ENCODE measurements at places on chromosomes 13 and 19. TPM values are rescaled to one million over a fixed set of nuclear protein-coding genes. Genes with fewer than 3 reads are reported as not detected.

Gene TMIGD2
- total RNA-seq = 17.6 TPM

Gene WDFY2
- total RNA-seq = 21.4 TPM

Gene PSG11
- total RNA-seq = not detected

Gene ZNF442
- 0.52 TPM for total RNA-seq

Gene POLR2I
- total RNA-seq = 29.2 TPM

Gene HCN2
- 2.1 TPM for total RNA-seq

Gene PRR22
- total RNA-seq = 3.1 TPM

Gene TEKTIP1
- 6.0 TPM for total RNA-seq

Gene CEBPG
- total RNA-seq = 15.5 TPM

Gene RFXAP
- 5.8 TPM for total RNA-seq

Gene HS6ST3
- not detected for total RNA-seq

Gene HSD17B14
- 0.93 TPM for total RNA-seq

Gene RASAL3
- 92.8 TPM for total RNA-seq

Gene TINCR
- 0.74 TPM for total RNA-seq

Gene KIR2DL3
- total RNA-seq = not detected

Gene OR7C1
- total RNA-seq = not detected

Gene PPM1N
- 3.3 TPM for total RNA-seq

DNA sequence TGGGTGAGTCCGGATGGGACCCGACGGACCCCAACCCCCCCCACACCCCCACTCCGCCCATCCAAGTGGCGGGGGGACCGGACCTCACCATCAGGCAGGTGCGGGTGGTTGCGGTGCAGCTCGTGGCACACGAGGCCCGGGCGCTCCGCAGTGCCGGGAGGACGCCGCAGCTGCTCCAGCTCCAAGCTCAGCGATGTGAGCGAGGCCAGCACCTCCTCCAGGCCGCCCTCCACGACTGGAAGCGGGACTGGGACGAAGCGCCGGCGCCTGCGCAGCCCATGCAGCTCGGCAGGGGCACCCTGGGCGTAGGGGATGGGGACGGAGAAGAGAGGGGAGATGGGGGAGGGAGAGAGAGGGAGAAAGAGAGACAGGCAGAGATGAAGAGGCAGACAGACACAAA, 30.1 kb upstream of the OLFM2 start:
- no peak for DNase-seq

- no peak for DNase-seq
These were observed 3.9 kb downstream of the SUPT5H start for GRCh38 chr19:39449116-39449797.

- DNase-seq = no peak
These were observed 37.1 kb upstream of the LSM14A start for GRCh38 chr19:34135054-34135800.

GRCh38 chr19:52941941-52942385, 18.7 kb upstream of the ZNF888 start:
- DNase-seq = no peak

- DNase-seq = no peak
These were observed 555 bp downstream of the SAMD4B start for GRCh38 chr19:39342647-39343305.

- no peak for DNase-seq
These were observed 126.8 kb upstream of the RNF113B start for GRCh38 chr13:98303858-98304257.

GRCh38 chr19:47723581-47723940, 10.3 kb downstream of the EHD2 start:
- DNase-seq = no peak

- DNase-seq = no peak
These were observed 175.1 kb upstream of the KL start for GRCh38 chr13:32840989-32841713.

- DNase-seq = no peak
These were observed 6.0 kb downstream of the TMIGD2 start for GRCh38 chr19:4295972-4296771.

GRCh38 chr13:98123176-98123575, 19.7 kb upstream of the FARP1 start:
- DNase-seq = no peak

- DNase-seq = no peak
These were observed 9.0 kb downstream of the RASIP1 start for GRCh38 chr19:48731452-48731851.

GRCh38 chr19:7007859-7008258, 13.4 kb downstream of the MBD3L2B start:
- DNase-seq = no peak

DNA sequence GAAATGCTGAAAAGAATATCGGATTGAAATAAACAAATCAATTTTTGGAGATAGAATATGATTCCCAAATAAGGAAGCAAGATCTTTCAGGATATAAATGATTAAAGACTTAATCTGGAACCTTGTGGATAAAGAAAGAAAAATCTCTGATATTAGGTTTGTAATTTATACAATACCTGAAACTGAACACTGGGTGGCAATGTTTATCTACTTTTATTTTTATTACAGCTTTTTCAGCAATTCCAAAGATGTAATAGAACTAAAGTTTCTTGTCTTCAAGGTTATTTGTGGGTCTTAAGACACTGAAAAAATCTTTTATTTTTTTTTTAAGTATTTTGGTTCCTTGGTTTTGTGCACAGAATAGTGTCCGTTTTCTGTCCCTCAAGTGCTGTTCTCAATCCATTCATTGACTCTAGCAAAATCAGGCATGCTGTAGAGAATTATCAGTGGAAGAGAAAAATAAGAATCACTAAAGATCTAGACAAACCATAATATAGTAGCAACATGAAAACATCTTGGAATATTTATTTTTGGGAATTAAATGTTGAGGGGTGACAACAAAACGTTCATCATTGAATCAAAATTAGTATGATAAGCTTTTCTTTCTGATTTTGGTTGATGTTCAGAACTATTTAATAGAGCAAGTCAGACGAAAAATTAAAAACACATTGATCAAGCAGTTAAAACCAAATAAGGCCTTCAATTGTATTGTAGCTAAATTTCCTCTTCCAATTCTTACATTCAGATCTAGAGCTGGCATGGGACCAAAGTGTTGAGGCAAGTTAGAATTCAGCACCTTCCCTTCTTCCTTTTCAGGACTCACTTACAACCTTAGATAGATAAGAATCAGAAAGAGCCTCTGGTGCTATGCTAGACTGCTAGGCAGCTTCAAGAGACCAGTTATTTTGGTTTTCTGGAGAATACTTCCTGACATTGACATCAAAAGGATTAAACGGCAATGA, 704.4 kb upstream of the PCDH20 start:
- no peak for DNase-seq

DNA sequence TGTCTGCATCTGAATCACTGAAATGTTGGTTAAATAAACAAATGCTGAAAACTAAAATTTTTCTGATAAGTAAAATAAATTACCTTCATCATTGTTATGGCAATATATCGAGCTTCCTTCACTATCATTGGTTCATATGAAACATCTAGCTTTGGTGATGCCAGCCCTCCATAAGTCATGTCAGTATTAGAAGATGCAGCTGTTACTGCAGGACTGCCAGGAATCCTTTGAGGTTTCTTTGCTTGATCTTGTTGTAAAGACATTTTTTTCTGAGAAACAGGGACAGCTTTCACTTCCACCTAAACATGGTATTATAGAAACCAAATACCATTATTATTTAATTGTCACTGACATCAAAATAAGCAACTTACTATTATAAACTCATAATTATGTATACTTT, 123.7 kb upstream of the FBXL3 start:
- no peak for DNase-seq

DNA sequence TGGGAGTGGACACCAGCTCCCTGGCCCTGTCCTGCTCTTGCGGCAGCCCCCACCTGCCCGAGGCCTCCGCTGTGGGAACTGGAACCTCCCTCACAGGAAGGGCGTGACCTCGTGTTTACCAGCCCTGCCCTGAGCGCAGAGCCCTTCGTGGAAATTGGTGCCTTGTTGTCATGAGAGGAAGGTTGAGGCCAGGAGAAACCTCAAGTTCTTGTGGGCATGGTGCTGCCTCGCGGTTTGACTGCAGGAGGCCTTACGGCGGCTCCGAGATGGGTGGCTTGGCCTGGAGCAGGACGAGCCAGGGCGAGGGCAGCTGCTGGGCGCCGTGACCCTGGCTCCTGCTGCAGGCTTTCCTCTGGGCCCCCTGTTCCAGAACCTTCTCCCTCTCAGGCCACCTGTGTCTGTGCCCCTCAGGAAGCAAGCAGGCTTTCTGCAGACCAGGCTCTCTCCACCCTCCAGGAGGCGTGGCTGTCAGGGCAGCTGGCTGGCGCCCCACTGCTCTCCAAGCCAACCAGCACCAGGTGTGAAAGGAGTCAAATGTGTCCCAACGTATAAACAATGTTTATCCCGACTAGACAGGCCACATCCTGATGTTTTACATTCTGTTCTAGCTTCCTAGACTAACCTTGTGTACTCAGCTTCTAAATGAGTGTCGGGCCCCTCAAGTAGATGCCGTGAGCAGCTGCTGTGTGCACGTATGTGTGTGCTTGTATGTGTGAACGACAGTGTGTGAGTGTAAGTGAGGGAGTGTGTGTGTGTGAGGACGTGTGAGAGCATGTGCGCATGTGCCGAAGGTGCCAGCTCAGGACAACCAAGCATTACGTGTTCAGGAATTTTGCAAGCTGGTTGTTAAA, 10.4 kb upstream of the RASA3 start:
- peak; percentile 93 for DNase-seq

DNA sequence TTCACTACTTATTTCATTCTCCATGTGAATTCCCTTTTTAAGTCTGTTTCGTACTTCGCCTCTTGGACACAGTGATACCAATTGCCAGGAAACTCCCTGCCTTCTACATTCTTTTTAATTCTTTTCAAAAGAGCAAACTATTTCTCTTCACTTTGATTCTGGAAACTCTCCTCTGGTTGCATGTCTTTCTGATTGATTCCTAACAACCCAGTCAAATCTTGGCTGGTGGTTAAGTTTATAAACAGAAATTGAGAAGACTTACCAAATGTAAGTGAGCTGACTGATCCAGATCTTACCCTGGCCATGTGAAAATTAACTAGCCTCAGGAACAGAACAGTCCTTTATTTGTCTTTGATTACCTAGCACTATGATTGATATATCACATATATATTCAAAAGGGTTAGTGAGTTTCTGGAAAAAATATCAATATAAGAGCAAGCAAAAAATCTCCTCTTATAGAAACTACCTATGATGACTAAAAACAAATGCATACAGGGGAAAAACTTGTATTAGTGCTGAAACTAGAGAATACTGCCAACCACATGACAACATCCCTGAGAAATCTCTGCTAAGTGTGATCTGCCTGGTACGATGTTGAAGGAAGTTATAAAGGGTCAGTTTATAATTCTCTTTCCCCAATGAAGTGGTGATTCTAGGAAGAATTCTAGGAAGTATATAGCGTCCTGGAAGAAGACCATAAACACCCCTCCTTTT, 152.6 kb upstream of the HTR2A start:
- DNase-seq = no peak

DNA sequence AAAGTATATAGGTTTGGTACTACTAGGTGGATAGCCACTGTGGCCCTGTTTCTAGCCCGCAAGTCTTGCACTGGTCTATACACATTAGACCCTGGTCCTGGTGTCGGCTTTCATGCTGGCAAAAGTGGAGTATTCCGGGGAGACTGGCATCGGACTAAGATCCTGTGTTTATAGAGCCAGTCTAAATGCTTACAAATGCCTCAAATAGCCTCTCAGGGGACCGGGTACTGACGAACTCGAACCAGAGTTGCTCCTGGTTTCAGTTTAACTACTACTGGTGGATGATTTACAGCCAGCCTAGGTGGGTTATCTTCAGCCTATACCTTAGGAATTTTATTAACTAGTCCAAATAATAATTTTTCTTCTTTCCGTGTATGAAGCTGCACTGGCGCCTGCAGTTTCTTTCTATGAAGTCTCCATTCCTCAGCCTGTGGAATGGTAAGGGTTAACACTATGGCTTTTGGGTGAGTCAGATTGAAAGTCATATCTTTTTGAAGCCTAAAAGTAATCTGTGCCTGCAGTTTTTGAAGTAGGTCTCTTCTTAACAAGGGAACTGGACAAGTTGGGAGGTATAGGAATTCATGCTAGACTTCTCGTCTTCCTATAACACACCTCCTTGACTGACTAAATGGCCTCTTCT, 51.3 kb downstream of the OR10H4 start:
- DNase-seq = no peak

DNA sequence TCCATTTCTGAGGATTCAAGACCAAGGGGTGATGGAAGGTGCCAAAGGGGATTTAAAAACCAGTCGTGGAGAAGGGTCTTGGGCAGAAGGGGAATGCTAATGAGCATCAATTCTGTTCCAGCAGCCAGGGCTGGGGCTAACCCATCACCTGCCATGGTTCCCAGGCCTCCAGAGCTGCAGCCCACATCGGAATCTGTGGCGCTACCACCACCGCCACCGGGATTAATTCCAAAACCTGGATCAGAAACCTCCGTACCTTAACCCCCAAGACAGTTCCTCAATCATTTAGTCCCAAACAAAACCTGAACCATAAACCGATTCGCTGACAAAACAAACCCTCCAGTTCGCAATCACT, 583 bp downstream of the ZNF615 start:
- DNase-seq = no peak

GRCh38 chr19:37988758-37989635, 82.0 kb downstream of the SIPA1L3 start:
- no peak for DNase-seq

GRCh38 chr13:89474432-89474831, 1803.3 kb downstream of the SLITRK5 start:
- DNase-seq = no peak

DNA sequence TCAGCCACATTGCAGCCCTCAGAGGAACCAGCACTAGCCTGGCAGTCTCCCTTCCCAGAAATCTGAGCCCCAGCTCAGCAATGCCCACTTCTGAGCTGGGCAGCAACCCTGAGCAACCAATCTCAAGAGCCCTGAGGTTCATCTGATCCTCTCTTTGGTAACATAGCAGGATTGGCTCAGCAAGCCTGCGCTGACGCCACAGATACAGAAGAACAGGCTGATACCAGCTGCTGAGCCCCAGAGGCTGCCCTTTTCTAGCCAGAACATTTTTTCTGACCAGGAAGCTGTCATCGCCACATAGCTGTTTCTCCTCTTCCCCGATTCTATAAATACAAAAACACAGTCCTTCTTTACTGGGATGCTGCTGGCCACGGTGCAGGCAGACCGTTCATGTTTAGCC, 59.8 kb downstream of the TRPM4 start:
- no peak for DNase-seq

GRCh38 chr13:111598747-111599146, 278.3 kb downstream of the TEX29 start:
- no peak for DNase-seq

GRCh38 chr13:44237881-44238421, 135.7 kb upstream of the SERP2 start:
- no peak for DNase-seq

- DNase-seq = no peak
These were observed 9.3 kb downstream of the IRF2BP1 start for GRCh38 chr19:45876411-45877197.

- DNase-seq = no peak
These were observed 37.9 kb downstream of the SOX1 start for GRCh38 chr13:112104881-112105234.

- no peak for DNase-seq
These were observed 28.5 kb downstream of the MYCBP2 start for GRCh38 chr13:77298426-77298825.

GRCh38 chr19:45879055-45879454, 6.9 kb downstream of the IRF2BP1 start:
- DNase-seq = no peak

DNA sequence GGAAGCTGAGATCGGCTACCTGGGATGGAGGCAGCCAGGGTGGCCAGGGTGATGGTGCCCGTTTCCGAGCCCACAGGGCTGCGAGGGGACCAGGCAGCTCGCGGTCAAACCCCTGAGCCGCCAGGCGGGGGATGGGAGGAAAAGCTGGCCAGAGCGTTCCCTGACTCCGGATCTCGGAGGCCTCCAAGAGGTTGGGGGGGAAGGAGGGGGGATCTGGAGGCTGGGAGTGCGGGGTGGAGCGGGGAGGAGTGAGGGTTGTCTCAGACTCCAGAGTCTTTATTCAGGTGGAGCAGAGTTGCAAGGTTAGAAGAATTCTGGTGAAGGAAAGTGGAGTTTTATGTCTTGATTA, 1.1 kb downstream of the CACNG7 start:
- no peak for DNase-seq

Measured in CD4-positive, alpha-beta T cell (primary cell).